Effector memory CD4-positive, alpha-beta T cell (primary cell): ENCODE measurements at places on chromosomes 11 and 22.

- DNase-seq, result no peak
Observed at GRCh38 chr11:21614961-21615360, 577.9 kb upstream of the ANO5 start.

DNA sequence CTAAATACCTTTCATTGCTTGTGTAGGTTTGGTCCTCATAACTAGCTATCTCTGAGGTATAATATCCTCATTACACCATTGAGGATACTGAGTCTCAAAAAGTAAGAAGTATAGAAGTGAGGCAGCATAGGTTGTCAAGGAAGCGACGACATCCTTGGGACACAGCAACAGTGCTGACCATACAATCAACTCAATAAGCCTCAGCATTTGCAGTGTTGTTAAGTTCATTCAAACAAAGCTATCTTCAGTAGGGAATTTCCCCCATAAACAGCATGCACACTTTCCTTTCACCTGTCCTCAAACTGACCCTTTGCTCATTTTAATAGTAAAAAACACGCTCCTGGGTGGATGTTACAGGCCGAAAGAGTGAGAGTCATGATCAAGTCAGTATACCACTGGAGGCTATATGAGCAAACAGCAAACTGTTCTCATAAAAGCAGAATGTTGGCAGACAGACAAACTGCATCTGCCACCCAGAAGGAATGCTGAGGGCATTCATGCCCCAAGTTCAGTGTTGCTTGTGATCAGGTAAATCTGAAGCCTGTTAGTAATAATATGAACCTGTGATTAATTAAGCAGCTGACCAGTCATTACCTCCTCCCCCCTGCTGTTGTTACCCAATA lies 756.2 kb upstream of the TENM4 start:
- DNase-seq, result no peak

DNA sequence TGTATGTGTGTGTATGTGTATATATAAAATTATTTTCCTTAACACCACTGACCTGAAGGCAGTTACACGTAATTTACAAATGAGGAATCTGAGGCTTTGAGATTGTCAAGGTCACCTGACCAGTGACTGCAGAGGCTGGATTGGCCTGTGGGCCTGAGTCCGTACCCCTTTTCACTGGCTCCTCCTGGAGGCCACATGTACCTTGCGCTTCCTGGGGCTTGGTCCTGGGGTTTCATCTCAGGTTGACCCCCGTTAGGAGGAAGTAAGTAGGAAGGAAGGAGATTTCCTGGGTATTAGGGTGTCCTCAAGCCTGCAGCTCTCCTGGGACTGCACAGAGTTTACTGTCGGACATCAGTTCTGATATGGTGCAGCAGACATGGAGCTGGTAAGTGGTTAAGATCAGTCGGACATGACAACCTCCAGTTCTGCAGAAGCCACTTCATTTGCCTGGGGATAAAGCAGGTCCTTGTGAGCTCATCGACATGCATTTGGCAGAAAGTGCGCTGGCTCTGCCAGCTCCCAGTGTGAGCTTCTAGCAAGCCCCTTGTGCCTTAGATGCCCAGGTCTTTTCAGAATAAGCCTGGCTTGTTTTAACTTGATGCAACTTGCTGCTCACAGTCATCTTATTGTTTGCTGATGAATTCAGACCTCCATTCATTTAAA lies 36.6 kb downstream of the ST3GAL4 start:
- DNase-seq, result no peak

GRCh38 chr11:116442238-116442752 lies 330.5 kb downstream of the BUD13 start:
- DNase-seq, result no peak

- peak; percentile 77 for DNase-seq
Observed at GRCh38 chr22:41403532-41404318, 22.0 kb downstream of the TEF start.

DNA sequence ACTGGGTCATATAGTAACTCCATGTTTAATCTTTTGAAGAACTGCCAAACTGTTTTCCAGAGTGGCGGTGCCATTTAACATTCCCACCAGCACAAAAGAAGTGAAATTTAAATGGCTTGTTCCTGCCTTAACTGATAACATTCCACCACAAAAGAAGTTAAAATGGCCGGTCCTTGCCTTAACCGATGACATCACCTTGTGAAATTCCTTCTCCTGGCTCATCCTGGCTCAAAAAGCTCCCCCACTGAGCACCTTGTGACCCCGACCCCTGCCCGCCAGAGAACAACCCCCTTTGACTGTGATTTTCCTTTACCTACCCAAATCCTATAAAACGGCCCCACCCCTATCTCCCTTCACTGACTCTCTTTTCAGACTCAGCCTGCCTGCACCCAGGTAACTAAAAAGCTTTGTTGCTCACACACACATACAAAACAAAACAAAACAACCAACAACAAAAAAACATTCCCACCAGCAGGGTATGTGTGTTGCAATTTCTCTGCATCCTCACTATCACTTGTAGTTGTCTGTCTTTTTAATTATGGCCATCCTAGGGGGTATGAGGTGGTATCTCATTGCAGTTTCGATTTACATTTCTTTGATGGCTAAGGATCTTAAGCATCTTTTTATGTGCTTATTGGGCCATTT lies 109.0 kb downstream of the FAR1 start:
- DNase-seq, result no peak

DNA sequence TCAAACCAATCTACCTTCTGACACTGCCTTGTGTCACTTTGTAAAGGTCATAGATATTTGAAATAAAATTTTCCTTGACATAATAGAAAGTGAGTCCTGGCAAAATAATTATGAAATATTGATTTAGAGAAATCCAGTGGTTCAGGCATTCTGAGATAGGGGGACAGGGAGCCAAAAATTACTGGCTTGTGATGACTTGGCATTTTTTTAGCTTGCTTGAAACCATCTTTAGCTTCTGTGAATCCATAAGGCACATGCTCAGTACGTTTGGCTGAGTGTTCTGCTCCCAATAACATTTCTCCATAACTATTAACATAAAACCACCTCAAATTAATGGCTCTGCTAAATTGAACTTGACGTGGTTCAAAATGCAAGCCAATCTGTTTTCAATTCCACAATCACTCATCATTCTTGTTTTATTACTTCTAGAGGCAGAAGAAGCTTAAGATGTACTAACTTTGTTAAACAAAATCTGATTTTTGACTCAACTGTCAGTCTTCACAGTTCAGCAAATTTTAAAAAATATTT lies 209.0 kb downstream of the LRRC4C start:
- no peak for DNase-seq

GRCh38 chr11:47314992-47315391 lies 37.5 kb downstream of the MYBPC3 start:
- DNase-seq, result no peak

- no peak for DNase-seq
Observed at GRCh38 chr22:25656724-25657123, 85.3 kb upstream of the MYO18B start.

DNA sequence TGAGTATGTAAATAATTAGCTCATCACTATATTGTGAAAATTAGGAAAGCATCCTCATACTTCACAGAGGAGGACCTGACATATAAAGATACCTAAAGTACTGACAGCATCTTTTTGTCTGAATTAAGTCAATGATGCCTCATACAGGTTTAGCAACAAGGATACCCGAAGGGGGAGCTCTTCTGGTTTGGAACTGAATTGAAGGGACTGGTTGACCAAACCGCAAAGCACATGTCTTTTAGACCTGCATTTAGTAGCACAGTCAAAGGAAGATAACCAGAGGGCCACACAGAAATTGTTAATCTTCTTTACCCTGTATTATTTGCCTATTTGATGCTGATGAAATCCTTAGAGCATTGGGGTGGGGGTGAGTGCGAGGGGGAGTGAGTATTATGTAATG lies 12.9 kb upstream of the WT1 start:
- no peak for DNase-seq

DNA sequence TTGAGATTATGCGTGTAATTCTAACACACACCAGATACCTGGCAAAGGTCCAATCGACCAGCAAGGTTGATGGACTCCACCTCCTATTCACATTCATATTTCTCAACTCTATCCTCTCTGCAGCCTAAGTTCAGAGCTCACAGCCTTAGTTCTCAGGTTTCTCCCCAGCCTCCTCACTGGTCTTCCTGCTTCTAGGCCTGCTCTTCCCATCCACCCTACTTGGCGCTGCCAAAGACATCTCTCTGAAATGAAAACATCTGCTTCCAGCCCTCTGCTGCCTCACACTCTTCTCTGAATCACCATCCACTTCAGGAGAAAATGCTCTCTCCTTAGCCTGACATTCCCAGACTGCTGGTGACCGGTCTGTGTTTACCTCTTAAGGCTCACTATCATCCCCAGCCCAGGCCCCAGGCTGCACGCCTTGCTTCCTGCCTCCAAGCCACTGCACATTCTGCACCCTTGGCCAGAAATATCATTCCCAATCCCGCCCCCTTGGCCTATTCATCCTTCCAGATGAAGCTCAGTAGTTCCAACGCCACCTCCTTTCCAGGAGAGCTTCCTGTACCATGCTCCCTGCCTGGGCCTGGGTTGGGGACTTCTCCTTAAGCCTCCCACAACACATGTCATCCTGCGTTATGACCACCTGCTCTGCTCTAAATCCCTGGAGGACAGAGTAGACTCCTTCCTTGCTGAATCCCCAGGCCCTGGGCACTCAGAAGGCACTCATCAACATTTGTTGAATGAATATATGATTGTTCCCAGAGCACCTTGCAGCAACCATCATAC lies 3.5 kb downstream of the ARRB1 start:
- DNase-seq, result no peak

DNA sequence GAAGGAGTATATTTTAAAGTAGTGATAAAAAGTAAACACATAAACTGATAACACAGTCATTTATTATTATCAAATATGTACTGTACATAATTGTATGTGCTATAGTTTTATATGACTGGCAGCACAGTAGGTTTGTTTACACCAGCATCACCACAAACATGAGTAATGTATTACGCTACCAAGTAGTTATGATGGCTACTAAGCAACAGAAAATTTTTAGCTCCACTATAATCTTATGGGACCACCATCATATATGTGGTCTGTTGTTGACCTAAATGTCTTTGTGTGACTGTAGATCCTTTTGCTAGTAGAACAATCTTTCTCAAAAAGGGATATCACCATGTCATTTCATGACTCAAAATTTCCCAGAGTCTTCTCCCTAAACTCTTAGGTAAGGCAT lies 93.5 kb downstream of the LARGE2 start:
- DNase-seq, result no peak

- no peak for DNase-seq
Observed at GRCh38 chr11:111935317-111936039, 1.7 kb upstream of the DIXDC1 start.

- no peak for DNase-seq
Observed at GRCh38 chr11:92642177-92642931, 327.1 kb upstream of the MTNR1B start.

GRCh38 chr11:130426837-130427341 lies 1.5 kb downstream of the ADAMTS8 start:
- DNase-seq, result no peak

GRCh38 chr11:72144807-72145565 lies 9.5 kb downstream of the FOLR3 start:
- DNase-seq, result no peak

- no peak for DNase-seq
Observed at GRCh38 chr11:36361901-36362391, 65.9 kb downstream of the PRR5L start.

DNA sequence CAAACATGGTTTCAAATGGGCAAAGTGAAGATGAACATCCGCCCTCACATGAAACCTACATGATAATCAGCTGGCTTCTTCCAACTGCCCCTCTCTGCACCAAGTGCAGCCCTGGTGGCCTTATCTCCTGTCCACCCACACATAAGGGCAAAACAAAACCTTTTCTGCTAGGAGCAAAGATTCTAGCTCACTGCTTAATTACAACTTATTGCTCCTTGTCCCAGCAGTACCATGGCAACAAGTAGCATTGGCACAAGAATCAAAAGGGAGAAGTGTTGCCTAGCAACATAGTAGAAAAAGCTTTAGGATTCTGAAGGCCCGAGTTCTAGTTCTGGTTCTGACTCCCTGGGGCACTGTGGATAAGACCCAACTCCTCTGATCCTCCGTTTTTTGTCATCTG lies 68.7 kb upstream of the BMAL1 start:
- no peak for DNase-seq

- DNase-seq, result no peak
Observed at GRCh38 chr11:66410191-66410590, 10.6 kb upstream of the NPAS4 start.
